ENCODE measurements at places on chromosomes 7 and 10.

GRCh38 chr7:155788616-155789000, 23.7 kb downstream of the SHH start:
- DNase-seq, result no peak

GRCh38 chr7:28698840-28699239, 259.3 kb downstream of the TRIL start:
- no peak for DNase-seq

- DNase-seq, result no peak
Measured at GRCh38 chr7:50455658-50456057, 5.5 kb upstream of the FIGNL1 start.

- DNase-seq, result no peak
Measured at GRCh38 chr10:67609996-67610793, 85.8 kb downstream of the CTNNA3 start.

DNA sequence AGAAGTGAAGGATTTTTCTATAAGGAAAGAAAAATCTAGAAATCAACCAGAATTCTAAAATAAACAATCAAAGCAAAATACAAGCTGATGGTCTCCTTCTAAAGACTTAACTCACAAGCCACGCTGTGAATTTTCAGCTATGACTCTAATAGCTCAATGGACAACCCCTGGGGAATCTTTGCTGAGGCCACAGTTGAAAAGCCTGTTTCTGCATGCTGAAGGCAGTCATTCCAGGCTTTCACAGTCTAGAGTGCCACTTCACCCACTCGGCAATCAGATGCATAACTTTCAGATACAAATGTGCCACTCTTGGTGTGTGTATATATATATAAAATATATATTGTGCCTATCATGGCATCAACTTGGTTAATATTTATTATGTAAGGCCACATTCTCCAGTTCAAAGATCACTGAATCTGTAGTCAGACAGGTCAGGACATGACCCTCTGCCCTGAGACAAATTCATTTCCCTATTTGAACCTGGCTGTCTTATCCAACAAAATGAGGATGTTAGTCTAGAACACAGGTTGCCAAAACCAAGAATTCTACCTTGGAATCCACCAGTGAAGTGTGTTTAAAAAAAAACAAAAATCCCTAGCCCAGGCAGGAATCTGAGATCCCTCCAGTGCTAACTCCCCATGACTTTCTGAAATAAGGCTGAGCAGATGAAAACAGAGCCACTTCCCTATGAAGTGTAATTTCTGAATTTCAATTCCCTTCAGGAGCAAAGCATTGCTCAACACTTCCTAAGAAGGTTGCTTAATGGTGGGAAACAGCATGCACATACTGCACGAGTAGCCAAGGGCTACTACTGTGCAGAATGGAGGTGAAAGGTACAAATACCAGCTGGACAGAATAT, 9.9 kb downstream of the LIPA start:
- no peak for DNase-seq

DNA sequence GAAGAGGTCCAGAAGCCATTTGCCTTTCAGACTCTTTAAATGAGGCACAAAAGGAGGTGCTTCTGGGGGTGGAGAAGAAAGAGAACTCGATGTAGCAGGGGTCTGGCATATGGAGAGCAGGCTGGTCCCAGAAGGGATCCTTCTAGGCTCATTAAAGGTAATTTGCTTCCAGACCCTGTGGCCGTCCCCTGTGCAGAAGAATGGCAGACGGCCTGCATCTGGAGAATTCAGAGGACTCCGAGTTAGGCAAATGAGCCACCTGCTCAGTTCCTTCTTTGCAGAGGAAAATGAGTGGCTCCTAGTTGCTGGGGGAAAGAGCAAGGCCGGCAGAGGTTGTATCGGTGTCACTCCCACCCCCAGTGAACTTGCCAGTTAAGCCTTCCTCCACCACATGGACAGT, 73.8 kb upstream of the FAM180A start:
- DNase-seq, result no peak

- DNase-seq, result no peak
Measured at GRCh38 chr10:36277459-36277858, 635.4 kb upstream of the FZD8 start.

- DNase-seq, result no peak
Measured at GRCh38 chr7:113086431-113086888, at the start of gene GPR85. Gene GPR85 (minus strand): TSS chr7:113086827. CDS start chr7:113084721, 2,106 bp downstream.

- DNase-seq, result no peak
Measured at GRCh38 chr10:94617389-94617944, 66.1 kb upstream of the CYP2C18 start.

DNA sequence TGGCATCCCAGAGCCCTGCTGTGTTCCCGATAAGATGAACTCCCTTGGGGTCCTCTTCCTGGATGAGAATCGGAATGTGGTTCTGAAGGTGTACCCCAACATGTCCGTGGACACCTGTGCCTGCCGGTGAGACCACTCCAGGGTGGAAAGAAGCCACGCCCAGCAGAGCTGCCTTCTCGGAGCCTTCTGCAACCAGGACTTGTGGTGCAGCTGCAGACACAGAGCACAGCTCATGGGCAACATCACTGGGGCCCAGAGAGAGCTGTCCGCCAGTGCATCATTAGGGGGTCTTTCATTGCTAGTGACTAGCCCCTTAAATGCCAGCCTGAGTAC, 9.6 kb upstream of the GDF2 start:
- no peak for DNase-seq

DNA sequence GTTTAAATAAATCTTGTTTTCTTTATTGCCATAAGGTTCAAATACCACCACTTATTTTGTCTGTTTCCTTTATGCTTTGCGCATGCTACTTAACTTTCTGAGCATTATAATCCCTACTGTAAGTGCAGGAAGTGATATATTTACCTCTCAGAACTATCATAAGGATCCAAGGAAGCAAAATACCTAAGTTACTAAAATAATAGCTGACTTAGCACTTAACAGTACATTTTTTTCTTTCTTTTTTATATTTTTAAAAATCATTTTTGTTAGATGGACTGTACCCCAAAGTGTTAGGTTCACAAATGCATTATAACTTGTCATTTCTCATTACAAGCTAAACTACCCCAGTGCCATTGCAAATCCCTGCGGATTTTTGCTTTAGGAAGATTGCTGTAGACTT, 663.8 kb downstream of the SUGCT start:
- no peak for DNase-seq

GRCh38 chr10:29865700-29866355, 193.6 kb downstream of the JCAD start:
- no peak for DNase-seq

DNA sequence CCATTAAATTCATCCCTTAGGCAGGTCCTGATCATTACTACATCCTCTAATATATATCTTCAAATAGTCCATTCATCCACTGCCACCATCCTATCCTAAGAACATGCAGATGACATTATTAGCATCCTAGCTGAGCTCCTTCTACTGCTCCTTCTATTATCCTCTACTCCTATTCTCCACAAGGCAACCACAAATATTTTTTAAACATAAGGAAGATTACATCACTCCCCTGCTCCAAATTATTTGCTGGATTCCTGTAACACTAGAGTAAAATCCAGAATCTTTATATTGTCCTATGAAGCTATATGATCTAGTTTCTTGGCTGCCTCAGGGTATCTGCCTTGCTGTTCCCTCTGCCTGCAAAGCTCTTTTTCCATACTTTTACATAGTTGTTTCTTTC, 176.3 kb upstream of the SLC26A5 start:
- DNase-seq, result no peak

GRCh38 chr7:130096243-130096827, 26.0 kb downstream of the KLHDC10 start:
- no peak for DNase-seq

DNA sequence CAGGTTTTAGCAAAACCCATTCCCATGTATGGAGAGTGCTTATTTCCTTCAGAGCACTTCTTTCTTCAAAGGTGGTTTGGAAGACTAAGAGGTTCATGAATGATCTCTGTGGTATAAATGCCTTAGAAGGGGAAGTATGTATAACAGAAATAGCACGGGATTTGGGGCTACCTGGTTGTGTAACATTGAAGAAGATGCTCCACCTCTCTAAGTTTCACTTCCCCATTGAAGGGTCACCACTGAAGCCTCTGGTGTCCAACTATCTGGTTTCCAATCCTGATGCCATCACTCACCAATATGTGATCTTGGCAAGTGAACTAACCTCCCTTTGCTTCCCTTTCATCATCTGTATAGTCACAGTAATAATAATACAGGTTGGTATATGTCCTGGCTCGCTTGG, 37.2 kb downstream of the CYCS start:
- no peak for DNase-seq

GRCh38 chr7:144454-144826, 47.9 kb upstream of the FAM20C start:
- no peak for DNase-seq

- no peak for DNase-seq
Measured at GRCh38 chr7:31445686-31446355, 68.1 kb upstream of the ITPRID1 start.

DNA sequence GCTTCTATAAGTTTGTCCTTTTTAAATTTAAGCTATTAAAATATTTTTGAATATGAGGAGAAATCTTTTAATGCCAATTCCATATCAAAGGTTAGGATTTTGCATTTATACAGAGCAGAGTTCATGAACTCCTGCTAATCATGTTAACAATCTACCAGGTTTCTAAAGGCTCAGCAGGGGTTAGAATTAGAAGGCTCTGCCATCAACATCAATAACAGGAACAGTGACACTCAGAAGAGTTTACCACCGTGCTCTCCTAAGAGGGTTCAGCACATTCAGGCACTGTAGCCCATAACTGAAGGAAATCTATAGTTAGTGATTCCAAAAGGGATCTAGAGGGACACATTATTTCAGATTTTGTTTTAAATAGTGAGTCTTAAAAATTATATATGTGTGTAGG, 100.1 kb downstream of the HOXA1 start:
- no peak for DNase-seq

GRCh38 chr10:77498829-77499228, 138.8 kb downstream of the KCNMA1 start:
- DNase-seq, result no peak

GRCh38 chr10:77911535-77912123, 14.9 kb downstream of the DLG5 start:
- no peak for DNase-seq

DNA sequence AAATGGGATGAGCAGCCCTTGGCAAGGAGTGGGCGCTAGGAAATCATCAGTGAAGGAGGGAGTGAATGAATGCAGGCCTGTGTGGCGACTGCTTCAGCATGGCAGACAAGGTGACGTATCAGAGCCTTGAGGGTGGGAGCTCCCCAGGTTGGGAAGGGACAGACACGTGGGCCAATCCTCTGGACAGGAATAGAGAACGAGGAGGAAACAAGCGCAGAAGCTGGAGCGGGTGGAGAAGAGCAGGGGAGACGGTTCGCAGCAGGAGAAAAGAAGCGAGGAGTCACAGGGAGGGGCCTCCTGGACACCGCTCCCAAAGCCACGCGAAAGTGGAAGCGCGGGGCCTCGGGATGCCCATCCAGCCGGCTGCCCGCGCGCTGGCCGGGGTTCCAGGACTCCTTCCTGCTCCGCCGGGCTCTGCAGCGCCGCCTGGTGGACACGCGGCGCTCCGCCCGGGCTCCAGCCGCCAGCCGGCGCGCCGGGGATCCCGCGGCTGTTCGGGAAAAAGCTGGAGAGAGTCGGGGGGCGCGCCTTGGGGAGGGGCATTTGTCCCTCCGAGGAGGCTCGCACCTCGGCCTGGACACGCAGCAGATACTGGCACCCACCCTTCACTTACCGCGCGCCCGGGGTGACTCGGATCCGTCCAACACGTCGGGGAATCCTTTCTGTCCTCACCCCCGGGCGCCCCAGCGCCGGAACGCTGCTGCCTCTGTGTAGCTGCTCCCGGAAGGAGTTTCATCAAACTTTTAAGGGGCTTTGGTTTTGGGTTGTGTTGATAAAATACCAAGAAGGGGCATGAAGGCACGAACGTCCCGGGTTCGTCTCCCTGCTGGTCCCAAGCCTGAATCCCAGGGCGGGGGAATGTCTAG, 6.3 kb downstream of the ZNF503 start:
- DNase-seq, result no peak

DNA sequence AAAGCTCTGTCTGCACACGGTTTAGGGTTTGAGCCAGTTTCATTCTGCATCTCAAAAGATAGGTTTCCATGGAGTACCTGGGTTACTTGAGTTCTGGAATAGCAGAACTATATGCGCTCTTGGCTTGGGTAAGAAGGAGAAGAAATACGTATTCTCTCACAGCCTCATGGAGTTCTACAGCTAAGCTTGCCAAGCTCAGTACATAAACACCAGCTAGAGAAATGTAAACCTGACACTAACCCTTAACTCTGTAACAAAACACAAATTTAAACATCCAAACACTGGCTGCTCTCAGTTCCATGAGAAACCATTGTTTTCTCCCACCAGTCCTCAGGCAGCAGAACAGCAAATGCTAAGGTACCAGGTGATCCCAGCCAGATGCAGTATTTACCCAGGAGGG, 557.2 kb downstream of the INHBA start:
- DNase-seq, result no peak

DNA sequence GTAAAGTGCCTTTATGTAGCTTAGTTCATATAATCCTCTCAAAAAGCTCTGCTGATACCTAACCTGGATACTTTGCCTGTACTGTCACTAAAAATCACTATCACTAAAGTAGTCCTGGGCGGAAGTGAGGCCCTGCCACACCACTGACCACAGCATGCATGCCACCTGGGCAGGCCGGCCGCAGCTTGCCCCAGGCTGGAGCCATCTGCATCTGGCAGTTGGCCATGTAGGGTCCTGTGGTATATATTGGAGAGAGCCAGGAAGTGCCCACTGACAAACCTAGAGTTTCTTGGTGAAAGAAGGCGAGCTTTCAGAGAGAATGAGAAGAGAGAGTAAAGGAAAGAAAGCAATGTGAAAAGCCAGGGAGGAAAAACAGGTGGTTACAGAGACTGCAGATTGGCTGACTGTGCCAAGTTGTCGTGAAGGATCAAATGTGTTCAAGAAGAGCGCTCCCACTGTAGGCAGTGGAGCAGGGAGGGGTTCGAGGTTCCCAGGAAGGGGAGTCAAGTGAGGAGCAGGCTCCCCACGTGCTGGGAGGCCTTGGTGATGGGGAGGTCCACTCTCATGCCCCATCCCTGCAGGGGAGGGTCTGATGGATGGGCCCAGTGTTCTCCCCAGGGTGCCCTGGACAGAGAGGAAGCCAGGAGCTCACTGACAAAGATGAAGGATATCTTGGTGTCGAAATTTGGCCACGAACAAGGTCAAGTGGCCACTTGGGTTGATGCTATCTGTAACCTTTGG, 13.6 kb downstream of the LOXL4 start:
- no peak for DNase-seq

GRCh38 chr10:108567899-108568752, 1355.2 kb downstream of the XPNPEP1 start:
- DNase-seq, result no peak

GRCh38 chr7:39624935-39625694, 1.7 kb downstream of the RALA start:
- no peak for DNase-seq

DNA sequence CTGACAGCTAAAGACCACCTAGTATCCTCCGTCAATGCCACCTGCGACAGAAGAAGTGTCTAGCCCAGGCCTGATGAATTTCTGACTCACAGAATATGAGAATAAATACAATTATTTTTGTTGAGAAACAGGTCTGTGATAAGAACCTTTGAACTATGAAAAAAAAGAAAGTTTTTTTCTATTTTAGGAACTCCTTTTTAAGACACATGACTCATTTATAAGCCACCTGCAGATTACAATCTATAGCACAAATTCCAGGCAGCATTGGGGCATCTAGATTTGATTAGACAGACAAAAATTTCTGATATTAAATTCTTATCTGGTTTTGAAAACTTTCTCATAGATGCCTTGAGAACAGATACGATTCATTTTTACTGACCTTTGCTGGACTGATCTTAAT, 256.7 kb upstream of the LYZL1 start:
- no peak for DNase-seq

Measured in activated T-helper 1 cell treated with anti-CD3 and anti-CD28 coated beads, Interleukin-2, amount 50 U/mL, for 16 hours (primary cell).